ENCODE measurements at places on chromosomes 1 and 21. TPM values are rescaled to one million over a fixed set of nuclear protein-coding genes. Genes with fewer than 3 reads are reported as not detected.

DNA sequence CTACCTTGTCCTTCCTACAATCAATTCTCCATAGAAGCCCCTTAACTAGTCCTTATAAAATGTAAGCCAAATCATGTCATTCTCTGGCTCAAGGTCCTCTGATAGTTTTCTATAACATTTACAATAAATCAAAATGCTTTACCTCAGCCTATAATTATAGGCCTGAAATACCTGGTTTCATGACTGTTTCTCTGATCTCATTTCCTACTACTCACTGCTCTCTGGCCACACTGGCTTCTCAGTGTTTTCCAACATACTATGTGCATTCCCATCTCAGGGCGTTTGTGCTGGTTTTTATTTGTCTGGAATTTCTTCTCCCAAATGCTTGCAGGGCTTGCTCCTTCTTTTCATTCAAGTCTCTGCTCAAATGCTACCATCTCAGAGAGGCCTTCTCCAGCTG lies 67.9 kb upstream of the MAGI3 start:
- H3K36me3 ChIP-seq, result no peaks in the 10 kb centered on the region
- H3K27me3 ChIP-seq, result no peaks in the 10 kb centered on the region
- H3K4me3 ChIP-seq, result no peak overlapping the region
- H3K4me1 ChIP-seq, result no peaks in the 10 kb centered on the region
- H3K27ac ChIP-seq, result no peak overlapping the region

DNA sequence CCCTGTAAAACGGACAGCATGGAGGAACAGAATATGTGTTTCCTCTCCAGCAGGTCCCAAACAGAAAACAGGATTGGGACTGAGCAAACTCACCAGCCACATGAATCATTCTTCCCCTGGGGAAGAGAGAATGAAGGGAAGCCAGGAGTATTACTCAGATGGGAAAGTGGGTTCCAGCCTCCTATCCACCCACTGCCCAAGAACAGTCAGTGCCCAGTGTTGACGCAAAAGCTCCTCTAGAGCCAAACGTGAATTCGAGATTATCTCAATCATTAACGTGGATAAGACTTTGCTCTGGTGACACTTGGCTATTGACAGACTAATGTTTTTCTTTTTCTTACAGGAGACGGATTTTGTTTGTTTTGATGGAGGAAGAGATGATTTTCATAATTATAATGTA lies 9.3 kb downstream of the MIA3 start:
- H3K36me3 ChIP-seq, result peaks cover 56% of the 10 kb centered on the region
- no peak for DNase-seq
- no peak overlapping the region for H3K4me3 ChIP-seq
- H3K27ac ChIP-seq, result no peak overlapping the region

DNA sequence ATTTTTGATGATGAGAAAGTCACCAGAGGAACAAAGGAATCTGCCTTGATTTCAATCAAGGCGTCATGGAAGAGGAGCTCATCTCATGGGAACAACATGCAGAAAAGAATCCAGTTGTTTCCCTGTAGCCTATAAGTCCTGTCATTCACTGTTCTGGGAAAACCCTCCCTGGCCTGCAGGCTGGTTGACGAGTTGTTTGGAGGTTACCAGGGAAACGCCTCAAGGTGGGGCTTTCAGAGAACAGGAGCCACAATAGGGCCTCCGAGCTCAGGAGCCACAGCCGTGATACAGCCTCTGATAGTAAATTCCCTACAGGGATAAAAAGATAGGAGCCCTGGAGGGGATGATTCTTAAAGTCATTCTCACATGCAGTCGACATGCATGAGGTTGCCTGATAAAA lies 135.2 kb downstream of the PSMG1 start:
- H3K27me3 ChIP-seq, result no peaks in the 10 kb centered on the region
- no peaks in the 10 kb centered on the region for H3K4me1 ChIP-seq
- no peak overlapping the region for H3K27ac ChIP-seq
- DNase-seq, result no peak
- no peaks in the 10 kb centered on the region for H3K36me3 ChIP-seq

DNA sequence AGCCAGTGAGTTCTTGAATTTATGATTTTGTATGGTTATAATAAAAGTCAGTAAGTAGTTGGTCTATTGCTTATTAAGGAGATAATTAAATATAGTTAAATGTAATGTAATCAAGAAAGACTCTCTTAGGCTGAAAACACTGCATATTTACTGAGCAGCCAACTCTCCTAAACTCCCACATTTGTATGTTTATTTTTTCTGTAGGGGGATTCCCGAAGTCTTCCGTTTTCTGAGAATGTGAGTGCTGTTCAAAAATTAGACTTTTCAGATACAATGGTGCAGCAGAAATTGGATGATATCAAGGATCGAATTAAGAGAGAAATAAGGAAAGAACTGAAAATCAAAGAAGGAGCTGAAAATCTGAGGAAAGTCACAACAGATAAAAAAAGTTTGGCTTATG lies 56.7 kb downstream of the PKN2 start:
- no peak overlapping the region for H3K27ac ChIP-seq
- DNase-seq, result no peak

- H3K4me3 ChIP-seq, result no peak overlapping the region
- H3K4me1 ChIP-seq, result peaks cover 19% of the 10 kb centered on the region
Observed at GRCh38 chr21:25171438-25171837, 435.8 kb downstream of the MRPL39 start.

GRCh38 chr1:98897479-98897878 lies 107.2 kb downstream of the PLPPR5 start:
- no peaks in the 10 kb centered on the region for H3K27me3 ChIP-seq
- no peaks in the 10 kb centered on the region for H3K36me3 ChIP-seq
- DNase-seq, result no peak
- no peaks in the 10 kb centered on the region for H3K4me1 ChIP-seq

- no peaks in the 10 kb centered on the region for H3K36me3 ChIP-seq
- no peaks in the 10 kb centered on the region for H3K4me1 ChIP-seq
- no peak overlapping the region for H3K4me3 ChIP-seq
- H3K27me3 ChIP-seq, result no peaks in the 10 kb centered on the region
- H3K27ac ChIP-seq, result no peak overlapping the region
- no peak for DNase-seq
Observed at GRCh38 chr1:43334453-43335205, 3.0 kb upstream of the MPL start.

- peak; percentile 42 for DNase-seq
- peak overlapping the region; percentile 89 for H3K4me3 ChIP-seq
- H3K36me3 ChIP-seq, result no peaks in the 10 kb centered on the region
Observed at GRCh38 chr1:35808450-35809113, 766 bp downstream of the AGO4 start.

- no peaks in the 10 kb centered on the region for H3K4me1 ChIP-seq
- DNase-seq, result no peak
- no peaks in the 10 kb centered on the region for H3K27me3 ChIP-seq
- no peak overlapping the region for H3K4me3 ChIP-seq
- no peak overlapping the region for H3K27ac ChIP-seq
Observed at GRCh38 chr21:37668462-37669239, 247.6 kb downstream of the KCNJ6 start.

- no peak overlapping the region for H3K27ac ChIP-seq
- peaks cover 17% of the 10 kb centered on the region for H3K27me3 ChIP-seq
- H3K36me3 ChIP-seq, result no peaks in the 10 kb centered on the region
Observed at GRCh38 chr1:31785020-31785946, 21.1 kb upstream of the ADGRB2 start.

DNA sequence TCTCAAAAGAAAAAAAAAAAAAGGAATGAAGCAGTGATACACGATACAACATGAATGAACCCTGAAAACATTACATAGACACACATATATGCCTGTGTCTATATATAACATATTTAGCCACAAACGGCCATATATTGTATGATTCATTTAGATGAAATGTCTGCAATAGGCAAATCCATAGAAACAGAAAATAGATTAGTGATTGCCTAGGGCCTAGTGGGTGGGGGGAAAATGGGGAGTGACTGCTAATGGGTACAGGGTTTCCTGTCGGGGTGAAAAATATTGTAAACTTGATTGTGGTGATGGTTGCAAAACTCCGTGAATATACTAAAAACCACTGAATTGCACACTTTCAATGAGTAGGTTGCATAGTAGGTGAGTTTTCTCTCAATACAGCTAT lies 6.0 kb upstream of the H6PD start:
- no peak for DNase-seq
- H3K27ac ChIP-seq, result no peak overlapping the region
- H3K27me3 ChIP-seq, result no peaks in the 10 kb centered on the region
- H3K36me3 ChIP-seq, result no peaks in the 10 kb centered on the region

GRCh38 chr1:119250299-119250698 lies 109.8 kb upstream of the WARS2 start:
- no peak overlapping the region for H3K27ac ChIP-seq
- H3K4me1 ChIP-seq, result 0 out of 2 replicates have a peak, but pooled peaks cover 2% of the 10 kb centered on the region
- H3K27me3 ChIP-seq, result no peaks in the 10 kb centered on the region
- no peak for DNase-seq
- no peaks in the 10 kb centered on the region for H3K36me3 ChIP-seq

GRCh38 chr1:223683586-223684487 lies 18.3 kb upstream of the CAPN8 start:
- no peaks in the 10 kb centered on the region for H3K36me3 ChIP-seq
- H3K4me3 ChIP-seq, result no peak overlapping the region
- peak; percentile 63 for DNase-seq
- H3K27ac ChIP-seq, result no peak overlapping the region
- peaks cover 2% of the 10 kb centered on the region for H3K27me3 ChIP-seq
- H3K4me1 ChIP-seq, result no peaks in the 10 kb centered on the region

- no peak overlapping the region for H3K4me3 ChIP-seq
- H3K27ac ChIP-seq, result no peak overlapping the region
- peaks cover 10% of the 10 kb centered on the region for H3K36me3 ChIP-seq
Observed at GRCh38 chr1:44894591-44894990, 51.5 kb upstream of the PTCH2 start.

GRCh38 chr21:44965251-44966022 lies 25.6 kb downstream of the SLX9 start:
- no peak overlapping the region for H3K27ac ChIP-seq
- peaks cover 63% of the 10 kb centered on the region for H3K36me3 ChIP-seq
- H3K27me3 ChIP-seq, result no peaks in the 10 kb centered on the region
- DNase-seq, result no peak
- H3K4me1 ChIP-seq, result no peaks in the 10 kb centered on the region

- no peaks in the 10 kb centered on the region for H3K36me3 ChIP-seq
- DNase-seq, result no peak
- peak overlapping the region; percentile 98 for H3K27ac ChIP-seq
- H3K4me1 ChIP-seq, result peaks cover 34% of the 10 kb centered on the region
- no peak overlapping the region for H3K4me3 ChIP-seq
- no peaks in the 10 kb centered on the region for H3K27me3 ChIP-seq
Observed at GRCh38 chr1:182121787-182122186, 60.3 kb upstream of the ZNF648 start.

DNA sequence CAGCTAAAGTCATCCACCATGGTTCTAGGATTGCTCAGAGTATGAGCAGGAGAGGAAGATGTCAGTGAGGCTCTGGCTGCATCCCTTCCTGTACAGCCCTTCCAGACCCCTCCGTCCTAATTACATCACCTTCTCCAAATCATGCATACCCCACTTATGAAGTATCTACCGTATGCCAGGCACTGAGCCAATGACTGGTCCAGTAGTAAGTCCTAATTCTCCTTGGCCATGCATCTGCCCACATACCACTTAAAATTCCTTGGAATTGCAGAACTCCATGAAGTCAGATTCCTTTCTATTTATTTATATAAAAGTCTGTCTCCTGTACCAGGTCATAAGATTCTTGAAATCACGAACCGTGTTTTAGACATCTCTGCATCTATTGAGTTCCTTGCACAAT lies 106.1 kb downstream of the SEC16B start:
- no peak for DNase-seq
- no peaks in the 10 kb centered on the region for H3K27me3 ChIP-seq
- H3K27ac ChIP-seq, result no peak overlapping the region
- H3K36me3 ChIP-seq, result no peaks in the 10 kb centered on the region
- no peak overlapping the region for H3K4me3 ChIP-seq
- H3K4me1 ChIP-seq, result no peaks in the 10 kb centered on the region

GRCh38 chr21:25402134-25402961 lies 204.9 kb downstream of the MRPL39 start:
- DNase-seq, result no peak
- H3K27ac ChIP-seq, result no peak overlapping the region
- H3K36me3 ChIP-seq, result no peaks in the 10 kb centered on the region
- H3K4me3 ChIP-seq, result no peak overlapping the region
- H3K4me1 ChIP-seq, result no peaks in the 10 kb centered on the region
- H3K27me3 ChIP-seq, result no peaks in the 10 kb centered on the region

- peaks cover 16% of the 10 kb centered on the region for H3K4me1 ChIP-seq
- H3K4me3 ChIP-seq, result no peak overlapping the region
Observed at GRCh38 chr1:62337706-62338631, 18.7 kb upstream of the KANK4 start.

GRCh38 chr1:204782118-204782700 lies 88.5 kb upstream of the NFASC start:
- no peaks in the 10 kb centered on the region for H3K27me3 ChIP-seq
- no peaks in the 10 kb centered on the region for H3K4me1 ChIP-seq
- H3K36me3 ChIP-seq, result no peaks in the 10 kb centered on the region
- DNase-seq, result no peak

GRCh38 chr1:12038356-12039163 lies 19.3 kb downstream of the MIIP start:
- no peaks in the 10 kb centered on the region for H3K36me3 ChIP-seq
- H3K4me1 ChIP-seq, result peaks cover 6% of the 10 kb centered on the region
- DNase-seq, result no peak
- H3K27ac ChIP-seq, result no peak overlapping the region

Gene SELENON
- 63.1 TPM for total RNA-seq

Gene TFF2
- total RNA-seq, result not detected

Gene MAP3K21
- not detected for total RNA-seq

Gene SHE
- total RNA-seq, result not detected

Gene HMGCS2
- not detected for total RNA-seq

Gene ACTN2
- 2.0 TPM for total RNA-seq
